ENCODE measurements at places on chromosomes 3 and 15.

DNA sequence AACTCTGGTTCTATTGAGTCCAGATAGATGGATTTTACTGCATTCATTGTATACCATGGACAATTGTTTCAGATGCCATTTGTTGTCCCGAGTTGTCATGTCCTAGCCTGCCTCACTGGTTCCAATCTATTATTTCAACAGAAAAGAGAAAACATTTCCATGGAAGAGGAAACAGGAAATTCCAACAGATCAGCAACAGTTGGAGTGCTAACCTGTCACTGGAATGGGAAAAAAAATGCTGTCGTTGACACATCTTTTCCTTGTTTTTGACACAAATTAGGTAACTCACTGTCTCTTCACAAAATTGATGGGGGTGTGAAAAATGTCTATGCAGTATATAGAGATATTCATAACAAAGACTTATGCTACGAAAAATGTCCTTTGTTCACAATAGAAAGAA, 432.0 kb upstream of the TBL1XR1 start:
- no peak for DNase-seq

DNA sequence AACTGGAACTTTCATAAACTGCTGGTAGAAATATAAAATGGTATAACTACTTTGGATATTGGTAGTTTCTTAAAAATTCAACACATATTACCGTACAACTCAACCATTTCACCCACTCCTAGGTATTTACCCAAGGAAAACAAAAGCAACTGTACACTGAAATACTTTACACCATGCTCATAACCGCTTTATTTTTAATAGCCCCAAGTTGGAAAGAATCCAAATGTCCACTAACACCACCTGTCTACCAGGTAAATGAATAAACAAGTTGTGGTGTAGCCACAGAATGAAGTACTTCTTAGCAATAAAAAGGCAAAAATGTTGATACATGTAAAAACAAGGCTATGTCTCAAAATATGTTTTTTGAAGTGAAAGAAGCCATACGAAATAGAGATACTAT, 215.9 kb upstream of the PEX5L start:
- no peak for DNase-seq

GRCh38 chr3:110687138-110687537, 384.5 kb upstream of the NECTIN3 start:
- DNase-seq: no peak

- DNase-seq: no peak
These were observed 40.6 kb downstream of the FOXB1 start for GRCh38 chr15:60044636-60045270.

DNA sequence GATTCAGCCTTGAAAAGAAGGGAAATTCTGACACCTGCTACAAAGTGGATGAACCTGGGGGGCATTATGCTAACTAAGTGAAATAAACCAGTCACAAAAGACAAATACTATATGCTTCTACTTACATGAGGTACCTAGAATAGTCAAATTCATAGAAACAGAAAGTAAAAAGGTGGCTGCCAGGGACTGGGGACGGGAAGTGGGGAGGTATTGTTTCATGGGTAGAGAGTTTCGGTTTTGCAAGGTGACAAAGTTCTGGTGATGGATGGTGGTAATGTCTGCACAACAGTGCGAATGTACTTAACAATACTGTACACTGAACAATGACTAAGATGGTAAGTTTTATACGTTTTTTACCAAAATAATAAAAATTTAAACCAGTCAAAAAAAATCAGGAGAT, 4.8 kb downstream of the IDH2 start:
- DNase-seq: peak; percentile 23

GRCh38 chr3:61601831-61602230, 40.5 kb downstream of the PTPRG start:
- DNase-seq: no peak

GRCh38 chr15:44694416-44694815, 16.7 kb downstream of the PATL2 start:
- DNase-seq: no peak

GRCh38 chr3:69330891-69331400, 54.9 kb downstream of the FRMD4B start:
- DNase-seq: no peak

- no peak for DNase-seq
These were observed 53.6 kb downstream of the VGLL3 start for GRCh38 chr3:86937306-86937791.

- DNase-seq: no peak
These were observed 43.9 kb upstream of the BHLHE40 start for GRCh38 chr3:4935347-4935746.

GRCh38 chr3:64444490-64445108, 219.3 kb upstream of the PRICKLE2 start:
- no peak for DNase-seq

GRCh38 chr3:161859865-161860450, 363.4 kb downstream of the OTOL1 start:
- no peak for DNase-seq

GRCh38 chr15:87949575-87950223, 306.8 kb downstream of the NTRK3 start:
- no peak for DNase-seq

- DNase-seq: no peak
These were observed 116.8 kb downstream of the CHST2 start for GRCh38 chr3:143236226-143236964.

- no peak for DNase-seq
These were observed 45.0 kb downstream of the CLEC3B start for GRCh38 chr3:45071075-45071474.

DNA sequence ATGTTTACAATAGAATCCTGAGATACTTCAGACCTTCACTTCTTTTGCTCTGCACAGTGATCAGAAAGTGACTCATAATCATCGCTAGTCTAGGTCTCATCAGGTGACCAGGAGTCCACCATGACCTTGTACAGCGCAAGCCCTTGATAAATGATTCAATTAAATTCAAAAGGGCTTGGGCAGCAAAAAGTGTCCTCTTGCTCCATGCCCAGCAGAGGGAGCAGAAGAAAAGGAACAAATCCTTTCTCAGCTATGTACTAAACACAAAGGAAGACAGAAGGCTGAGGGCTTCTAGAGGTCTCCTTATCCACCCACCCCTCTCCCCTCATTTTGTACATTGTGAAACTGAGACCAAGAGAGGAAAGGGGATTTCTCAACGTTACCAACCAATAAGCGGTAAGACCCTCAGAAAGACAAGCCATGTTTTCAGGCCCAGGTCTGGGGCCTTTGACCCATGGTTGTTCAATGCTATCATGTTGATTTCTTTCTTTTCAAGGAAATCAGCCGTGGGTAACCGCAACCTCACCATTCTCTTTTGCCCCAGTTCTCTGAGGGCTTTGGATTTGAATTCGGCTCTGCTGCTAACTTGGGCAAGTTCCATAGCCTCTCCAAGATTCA, 74.8 kb downstream of the AQP9 start:
- DNase-seq: no peak

DNA sequence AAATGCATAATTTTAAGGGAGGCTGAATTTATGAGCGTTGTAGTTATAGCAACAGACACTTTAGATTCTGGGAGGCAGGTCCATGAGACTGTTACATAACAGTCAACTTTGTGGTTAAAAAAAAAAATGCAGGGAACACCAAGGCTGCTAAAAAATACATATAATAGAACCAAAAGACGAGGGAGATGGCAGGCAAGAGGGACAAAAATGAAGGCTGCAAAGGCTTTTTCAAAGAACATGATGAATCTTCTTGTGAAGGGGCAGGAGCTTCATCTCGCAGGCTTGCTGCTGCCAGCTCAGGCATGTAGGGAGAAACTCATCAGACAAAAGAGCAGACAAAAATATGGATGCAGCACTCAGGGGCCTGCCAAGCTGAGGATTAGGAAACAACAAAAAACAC, 243.9 kb downstream of the SHQ1 start:
- no peak for DNase-seq

Measured in activated naive CD4-positive, alpha-beta T cell (primary cell).